ENCODE measurements at places on chromosomes 7 and 10.

GRCh38 chr7:140403878-140404564, at the start of gene RAB19:
RAB19 (plus strand) TSS chr7:140404058; CDS start chr7:140407647, 3,589 bp downstream.
- no peak for DNase-seq

GRCh38 chr7:141381794-141382427, 169.3 kb upstream of the AGK start:
- no peak for DNase-seq

GRCh38 chr7:66518151-66518691, 110.5 kb upstream of the KCTD7 start:
- no peak for DNase-seq

DNA sequence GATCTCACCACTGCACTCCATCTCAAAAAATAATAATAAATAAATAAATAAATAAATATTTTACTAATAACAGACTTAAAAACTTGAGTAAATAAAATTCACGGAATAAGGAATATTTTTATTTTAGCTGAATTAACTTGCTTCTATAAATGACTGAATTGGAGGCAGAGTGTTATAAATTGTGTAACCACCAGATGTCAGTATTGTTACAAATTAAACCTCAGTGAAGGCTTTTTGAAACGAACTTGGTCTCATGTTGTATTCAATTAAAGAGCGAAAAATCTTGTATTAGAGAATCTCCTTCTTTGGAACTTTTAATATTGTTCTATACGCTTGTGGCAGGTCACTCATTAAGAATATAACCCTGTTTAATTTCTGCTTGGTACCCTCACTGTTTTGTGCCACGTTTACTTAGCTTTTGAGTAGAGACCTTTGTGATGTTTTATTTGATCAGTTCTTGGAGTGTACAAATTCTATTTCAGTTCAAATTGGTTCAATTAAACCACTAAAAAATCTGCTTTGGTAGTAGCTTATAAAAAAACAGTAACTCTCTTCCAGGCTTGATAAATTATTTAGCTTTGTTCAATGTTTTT, 45.6 kb upstream of the SCIN start:
- DNase-seq = no peak

- no peak for DNase-seq
These were observed 6.9 kb upstream of the MYOF start for GRCh38 chr10:93488956-93489528.

DNA sequence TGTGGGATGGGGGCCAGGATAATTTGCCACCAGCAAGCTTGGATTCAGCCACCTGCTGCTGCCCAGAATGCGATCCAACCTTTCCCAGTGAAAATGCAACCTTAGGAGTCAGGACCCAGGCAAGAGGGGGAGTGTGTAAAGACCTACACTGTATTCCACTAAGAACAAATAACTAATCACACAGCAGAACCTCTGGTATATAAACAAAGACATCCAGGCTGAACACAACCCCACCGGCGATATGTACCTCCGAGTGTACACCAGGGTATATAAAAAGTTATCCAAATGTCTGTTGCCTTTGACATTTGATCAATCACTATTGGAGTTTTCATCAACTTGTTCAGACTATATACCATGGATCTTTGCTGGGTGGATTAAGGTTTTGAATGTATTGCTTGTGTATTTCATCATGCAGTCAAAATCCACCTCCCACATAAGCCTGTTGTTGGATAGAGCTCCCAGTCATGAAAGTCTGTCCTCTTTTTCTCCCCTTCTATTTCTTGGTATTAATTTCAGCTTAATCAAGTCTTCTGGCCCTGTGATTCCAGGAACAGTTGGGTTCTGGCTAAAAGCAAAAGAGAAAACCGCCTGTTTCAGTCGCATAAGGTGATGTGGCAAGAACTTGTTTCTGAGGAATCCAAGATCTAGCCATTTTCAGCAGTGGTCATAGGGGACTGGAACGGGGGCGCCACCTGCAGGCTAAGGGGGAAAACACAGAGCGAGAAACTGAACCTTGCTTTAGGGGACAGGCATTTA, 290.7 kb downstream of the CCDC3 start:
- no peak for DNase-seq

DNA sequence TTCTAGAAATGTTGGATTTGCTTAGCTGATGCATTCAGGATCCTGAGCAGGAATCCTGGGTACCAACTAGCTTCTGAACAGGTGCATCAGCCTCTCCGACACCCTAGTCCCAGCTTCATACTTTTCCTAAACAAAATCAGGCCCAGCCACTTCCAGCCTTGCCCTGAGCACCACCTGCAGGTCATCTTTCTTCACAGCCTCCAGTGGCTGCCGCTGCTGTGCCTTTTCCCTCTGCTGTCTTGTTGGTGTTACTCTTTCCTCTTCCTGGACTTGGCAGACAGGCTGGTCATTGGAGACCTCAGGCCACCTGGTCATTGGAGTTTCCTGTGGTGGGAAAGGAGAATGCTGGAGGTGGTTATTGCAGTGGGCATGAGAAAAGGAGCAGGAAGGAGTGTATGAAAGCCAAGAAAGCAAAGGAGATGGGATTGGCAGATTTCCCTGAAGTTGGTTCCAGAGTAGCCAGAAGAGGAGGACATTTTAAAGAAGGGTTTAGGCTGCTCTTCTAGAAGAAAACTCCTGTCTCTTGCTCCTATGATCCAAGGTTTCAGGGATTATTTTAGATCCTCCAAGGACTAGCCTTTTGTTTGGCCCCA, 48.2 kb upstream of the NFKB2 start:
- no peak for DNase-seq

DNA sequence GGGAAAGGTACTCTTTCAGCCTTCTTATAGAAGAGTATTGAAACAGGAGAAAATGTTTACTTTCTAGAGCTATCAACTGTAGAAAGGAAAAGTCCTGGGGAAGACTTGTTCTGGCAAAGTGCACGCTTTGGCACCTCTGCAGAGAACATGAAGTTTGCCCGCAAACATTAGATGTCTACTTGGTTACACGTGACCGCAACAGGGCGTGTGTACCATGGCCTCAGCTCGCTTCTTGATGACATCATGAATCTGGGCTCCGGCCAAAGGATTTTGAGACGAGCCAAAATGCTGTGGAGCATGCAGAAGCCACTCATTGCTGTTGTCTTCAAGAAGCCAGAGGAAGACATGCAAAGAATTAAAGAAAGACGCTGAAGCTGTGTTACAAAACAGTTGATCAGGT, 8.6 kb upstream of the TAS2R60 start:
- DNase-seq = no peak

- DNase-seq = no peak
These were observed 106.2 kb downstream of the SNX10 start for GRCh38 chr7:26397796-26398426.
